Activated naive CD4-positive, alpha-beta T cell treated with Interleukin-2 at 50 U/mL for 16 hours (primary cell): ENCODE measurements at places on chromosomes 12 and 14.

DNA sequence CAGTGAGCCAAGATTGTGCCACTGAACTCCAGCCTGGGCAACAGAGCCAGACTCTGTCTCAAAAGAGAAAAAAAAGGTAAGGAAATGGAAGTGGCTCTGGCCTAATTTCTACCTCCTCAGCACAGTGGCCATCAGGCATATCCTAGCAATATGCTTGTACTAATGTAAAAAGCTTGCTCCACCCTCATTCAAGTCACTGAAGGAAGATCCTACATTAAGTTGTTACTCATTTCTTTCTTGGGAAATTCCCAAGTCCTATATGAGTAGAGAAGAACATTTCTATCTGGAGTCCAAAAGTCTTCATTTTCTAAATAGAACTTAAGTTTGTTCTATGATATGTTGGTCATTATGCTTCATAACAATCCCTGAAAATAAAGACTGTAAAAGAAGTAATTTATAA is 67.3 kb upstream of the HOXC13 start:
- DNase-seq = no peak

DNA sequence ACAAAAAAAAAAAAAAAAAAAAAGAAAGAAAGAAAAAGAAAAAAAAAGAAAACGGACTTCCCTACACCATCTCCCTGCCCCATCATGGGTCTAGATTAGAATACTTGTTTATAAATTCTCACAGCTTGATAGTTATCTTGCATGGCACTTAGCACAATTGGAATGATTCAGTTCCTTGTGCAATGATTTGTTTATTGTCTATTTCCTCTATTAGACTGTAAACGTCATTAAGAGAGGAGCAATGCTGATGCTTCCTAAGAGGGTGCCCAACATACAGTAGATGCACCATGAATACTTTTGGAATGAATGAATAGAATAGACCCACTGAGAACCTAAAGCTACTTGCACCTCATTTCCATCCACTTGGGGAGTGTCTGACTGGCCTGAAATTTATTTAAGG is 40.8 kb downstream of the PAX9 start:
- DNase-seq = no peak

DNA sequence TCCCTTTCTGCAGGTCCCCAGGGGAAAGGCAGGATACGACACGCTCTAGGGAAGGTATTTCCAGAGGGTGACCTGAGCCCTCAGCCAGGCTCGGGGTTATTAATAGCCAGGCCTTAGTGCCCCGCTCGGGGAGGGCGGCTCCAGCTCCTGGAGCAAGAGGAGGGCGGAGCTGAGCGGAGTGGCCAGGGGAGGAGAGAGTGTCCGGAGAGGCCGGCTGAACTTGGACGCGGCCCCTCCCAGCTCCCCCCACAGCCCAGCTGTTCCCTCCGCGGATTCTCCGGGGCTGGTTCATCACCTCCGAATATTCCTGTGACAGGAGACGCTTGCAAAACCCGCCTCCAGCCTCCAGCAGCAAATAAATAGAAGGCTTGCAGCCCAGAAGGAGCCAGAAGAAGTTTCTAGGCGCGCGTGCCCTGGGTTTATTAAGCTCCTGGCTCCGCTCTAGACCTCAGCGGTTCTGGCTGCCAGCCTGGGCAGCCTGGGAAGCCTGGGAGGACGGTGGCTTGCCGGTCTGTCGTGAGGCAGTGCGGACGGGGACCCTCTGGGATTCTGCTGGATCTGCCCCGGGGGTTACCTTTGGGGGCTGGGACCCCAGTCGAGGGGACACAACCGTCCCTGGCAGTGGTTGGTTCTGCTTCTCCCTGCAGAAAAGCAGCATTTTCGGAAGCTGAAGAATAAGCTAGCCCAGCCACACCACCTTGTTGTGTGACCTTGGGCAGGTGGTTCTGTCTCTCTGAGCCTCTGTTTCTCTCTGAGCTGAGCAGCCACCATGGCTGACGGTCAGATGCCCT is at the start of gene HSPB8:
TSS of gene HSPB8 (plus strand) at position 388 of the 791 bp plus-strand sequence. CDS start at position 770, 382 bp downstream.
- no peak for DNase-seq

DNA sequence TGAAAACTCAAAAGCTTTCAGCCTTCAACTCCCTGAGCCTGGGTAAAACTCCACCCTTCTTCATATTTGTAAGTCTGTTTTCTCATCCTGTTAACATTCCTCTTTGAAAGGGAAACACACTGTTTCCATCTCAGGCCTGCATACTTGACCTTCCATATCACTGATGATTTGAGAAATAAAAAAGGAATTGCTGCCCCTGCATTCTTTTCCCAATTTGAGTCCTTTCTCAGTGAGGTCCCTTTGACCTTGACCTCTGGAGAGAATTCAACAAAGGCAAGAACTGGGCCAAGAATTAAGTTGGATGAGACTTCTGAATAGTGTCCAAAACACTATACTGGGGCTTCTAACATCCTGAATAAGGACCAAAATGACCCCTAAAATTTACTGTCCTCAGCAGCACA is 108.0 kb downstream of the AEBP2 start:
- no peak for DNase-seq

GRCh38 chr14:89540830-89541470 is 123.9 kb upstream of the FOXN3 start:
- no peak for DNase-seq

DNA sequence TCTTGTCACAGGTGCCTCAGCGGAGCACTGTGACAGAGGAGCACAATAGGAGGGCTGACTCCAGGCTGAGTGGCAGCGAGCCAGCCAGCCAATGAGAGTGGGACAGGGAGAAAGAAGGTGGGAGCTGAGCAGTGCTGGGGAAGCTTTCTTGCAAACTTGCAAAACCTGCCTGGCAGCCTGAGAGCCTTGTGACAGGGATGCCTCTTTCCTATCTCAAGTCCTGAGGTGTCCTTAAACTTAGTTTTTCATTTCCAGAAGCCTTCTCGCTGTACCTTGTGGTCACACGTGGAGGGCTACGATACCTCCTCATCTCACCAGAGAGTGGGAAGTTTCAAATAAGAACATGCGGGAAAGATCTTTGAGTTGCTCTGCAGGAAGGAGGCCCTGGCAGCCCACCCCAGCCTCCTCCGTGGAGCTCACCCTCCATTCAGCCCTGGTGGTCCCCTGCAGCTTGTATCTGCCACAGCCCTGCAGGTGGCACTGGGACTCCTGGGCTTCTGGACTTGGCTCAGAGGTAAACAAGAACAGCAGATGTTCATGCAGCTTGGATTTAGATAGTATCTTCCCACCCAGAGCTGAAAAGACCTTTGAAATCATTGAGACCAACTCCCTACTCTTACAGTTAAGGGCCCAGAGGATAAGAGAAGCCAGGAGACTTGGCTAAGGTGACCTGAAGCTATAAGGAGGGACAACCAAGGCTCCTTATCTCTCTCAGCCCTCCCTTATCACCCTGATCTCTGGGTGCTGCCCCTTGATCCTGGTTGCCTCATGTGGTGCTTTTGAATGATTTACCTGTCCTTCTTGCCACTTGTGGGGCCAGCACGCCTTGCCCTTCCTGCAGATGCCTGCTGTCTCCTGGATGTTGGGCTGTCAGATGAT is 153.5 kb upstream of the MAX start:
- DNase-seq = no peak

DNA sequence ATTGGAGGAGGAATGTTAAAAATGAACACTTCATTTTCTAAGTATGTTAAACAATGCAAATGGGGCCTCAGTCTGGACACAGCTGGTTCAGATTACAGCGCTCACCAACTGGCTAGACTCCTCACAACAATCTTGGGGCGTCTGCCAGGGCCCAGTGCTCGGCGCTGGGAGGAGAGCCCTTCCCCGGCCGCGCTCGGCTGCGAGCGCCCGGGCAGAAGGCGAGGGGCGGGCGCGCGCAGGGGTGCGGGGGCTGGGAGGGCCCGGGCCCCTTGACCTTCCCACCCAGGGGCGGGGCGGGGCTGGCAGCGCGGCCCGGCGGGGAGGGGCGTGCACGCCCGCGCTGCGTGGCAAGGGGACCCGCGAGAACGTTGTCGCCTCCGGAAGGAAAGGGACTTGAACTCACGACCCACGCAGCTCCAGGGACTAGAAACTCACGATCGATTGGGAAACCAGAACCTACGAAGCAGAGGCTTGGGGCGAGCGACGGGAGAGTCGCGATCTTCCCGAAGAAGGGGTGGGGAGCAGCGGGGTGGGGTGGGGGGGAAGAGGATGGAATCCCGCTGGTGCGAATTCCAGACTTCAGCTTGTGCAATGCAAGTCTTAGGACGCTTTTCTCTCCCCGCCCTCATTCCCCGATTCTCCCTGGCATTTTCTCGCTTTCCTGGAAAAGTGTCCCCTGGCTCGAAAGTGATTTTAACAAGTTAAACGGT is at the start of gene FBLN5:
TSS of gene FBLN5 (minus strand) at position 220 of the 710 bp plus-strand sequence. CDS start 465 bp downstream, outside the sequence.
- DNase-seq = peak; percentile 49

DNA sequence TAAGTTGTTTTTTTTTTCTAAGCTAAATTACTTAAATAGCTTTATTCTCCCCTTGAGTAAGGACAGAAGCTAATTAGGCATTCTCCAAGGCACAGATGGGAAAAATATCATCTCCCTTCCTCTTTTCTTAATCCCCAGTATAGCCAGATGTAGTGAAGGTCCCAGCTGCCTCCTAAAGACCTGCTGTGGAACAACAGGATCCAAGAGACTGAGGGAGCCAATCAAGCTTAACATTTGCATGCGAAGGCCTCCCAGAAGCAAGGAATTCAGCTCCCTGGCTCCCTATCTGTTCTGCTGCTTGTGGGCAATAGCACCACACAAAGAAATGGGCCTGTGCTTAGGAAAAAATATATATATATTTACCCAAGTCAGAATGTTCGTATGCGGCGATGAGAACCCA is 255.2 kb downstream of the SYT1 start:
- no peak for DNase-seq

DNA sequence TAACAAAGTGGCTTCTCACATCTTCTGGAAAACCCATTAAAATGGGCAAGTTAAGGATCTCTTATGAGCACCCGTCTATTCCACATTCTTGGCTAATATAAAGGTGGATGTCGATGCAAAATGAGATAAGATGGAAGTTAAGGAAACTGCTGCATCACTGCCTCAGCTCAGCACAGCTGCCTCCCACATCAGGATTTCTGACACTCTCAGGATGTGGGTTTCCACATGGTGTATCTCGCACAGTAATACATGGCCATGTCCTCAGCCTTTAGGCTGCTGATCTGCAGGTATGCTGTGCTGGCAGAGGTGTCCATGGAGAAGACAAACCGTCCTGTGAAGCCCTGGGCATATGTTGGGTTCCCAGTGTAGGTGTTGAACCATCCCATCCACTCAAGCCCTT is 1348.0 kb downstream of the TMEM121 start:
- DNase-seq = no peak

DNA sequence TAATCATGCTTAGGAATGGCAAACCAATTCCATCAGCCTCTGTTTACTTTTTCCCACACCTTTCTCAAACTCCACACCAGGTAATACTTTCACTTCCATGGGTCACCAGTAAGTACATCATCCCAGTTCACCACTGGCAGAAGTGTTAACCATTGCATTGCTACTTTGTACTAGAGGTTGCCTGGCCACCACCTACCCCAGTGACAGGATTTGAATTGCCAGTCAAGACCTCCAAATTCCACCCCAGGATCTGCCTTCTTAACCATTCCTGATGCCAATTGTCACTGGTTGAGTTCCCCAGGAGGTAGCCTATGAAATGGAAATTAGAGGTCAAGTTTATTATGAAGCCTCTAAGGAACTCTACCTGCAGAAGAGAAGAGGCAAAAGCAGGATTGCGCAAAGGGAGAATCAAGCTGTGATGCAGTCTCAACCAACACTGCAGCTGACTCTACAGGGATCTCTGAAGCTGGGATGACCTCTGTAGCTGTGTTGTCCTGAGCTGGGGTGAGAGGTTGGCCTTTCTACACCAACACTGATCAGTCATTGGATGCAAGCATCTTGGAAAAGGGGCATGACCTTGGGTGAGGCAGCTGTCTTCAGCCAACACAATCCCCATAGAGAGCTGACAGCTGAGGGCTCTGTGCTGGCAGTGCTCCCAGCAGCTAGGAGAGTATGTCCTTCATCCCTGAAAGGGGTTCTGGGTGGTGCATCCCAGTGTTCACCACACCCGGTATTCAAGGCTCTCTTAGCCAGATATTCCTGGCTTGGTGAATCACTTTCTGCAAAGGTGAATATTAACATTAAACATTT is 37.0 kb upstream of the HMGA2 start:
- no peak for DNase-seq

DNA sequence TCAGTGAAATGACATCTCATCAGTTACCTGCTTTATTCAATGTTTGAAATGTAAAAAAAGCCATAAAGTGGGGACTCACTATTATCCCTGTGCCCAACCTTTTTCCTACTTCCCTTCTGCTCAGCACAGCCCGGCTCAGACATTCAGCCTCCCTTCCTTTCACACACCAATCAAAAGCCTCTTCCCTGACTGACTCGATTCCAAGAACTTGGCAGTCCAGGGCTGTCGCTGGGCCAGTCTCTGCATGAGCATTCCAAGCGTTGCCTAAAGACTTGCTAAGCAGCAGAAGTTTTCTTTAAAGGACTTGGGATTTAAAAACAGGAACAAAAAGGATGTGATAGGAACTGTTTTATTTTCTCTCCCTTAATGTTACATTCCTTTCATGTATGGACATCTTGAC is 22.7 kb downstream of the ITPR2 start:
- no peak for DNase-seq
